ENCODE measurements at places on chromosomes 5 and 9.

- DNase-seq: no peak
Measured at GRCh38 chr9:89513837-89514236, 15.9 kb upstream of the SEMA4D start.

GRCh38 chr5:135560858-135561257 lies 17.9 kb downstream of the CXCL14 start:
- DNase-seq: peak; percentile 25

- DNase-seq: no peak
Measured at GRCh38 chr5:17304282-17304681, 86.9 kb downstream of the BASP1 start.

DNA sequence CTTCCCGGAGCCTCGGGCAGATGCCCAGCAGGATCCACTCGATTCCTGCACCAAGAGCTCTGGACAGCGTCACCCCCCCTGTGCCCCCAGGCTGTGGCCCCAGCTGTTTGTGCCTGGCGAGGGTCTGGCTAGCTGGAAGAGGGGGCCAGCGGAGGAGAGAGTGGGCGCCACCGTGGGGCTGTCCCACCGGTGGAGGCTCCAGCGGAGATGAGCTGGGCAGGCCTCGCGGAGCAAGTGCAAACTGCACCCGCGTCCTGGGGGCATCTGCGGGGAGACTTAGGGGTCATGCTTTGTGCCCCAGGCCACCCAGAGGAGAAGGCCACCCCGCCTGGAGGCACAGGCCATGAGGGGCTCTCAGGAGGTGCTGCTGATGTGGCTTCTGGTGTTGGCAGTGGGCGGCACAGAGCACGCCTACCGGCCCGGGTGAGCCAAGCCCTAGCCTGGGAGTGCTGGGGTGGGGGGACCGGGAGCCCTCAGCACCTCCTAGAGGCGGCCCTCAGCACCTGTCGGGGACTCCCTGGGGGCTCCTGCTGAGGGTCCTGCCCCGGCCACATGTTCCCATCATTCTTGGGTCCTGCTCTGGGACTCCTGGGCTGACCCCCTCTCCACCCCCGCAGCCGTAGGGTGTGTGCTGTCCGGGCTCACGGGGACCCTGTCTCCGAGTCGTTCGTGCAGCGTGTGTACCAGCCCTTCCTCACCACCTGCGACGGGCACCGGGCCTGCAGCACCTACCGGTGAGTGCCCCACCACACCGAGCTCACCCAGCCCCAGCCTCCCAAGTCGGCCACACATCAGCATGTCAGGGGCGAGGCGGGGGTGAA lies 5.4 kb downstream of the EGFL7 start:
- no peak for DNase-seq

DNA sequence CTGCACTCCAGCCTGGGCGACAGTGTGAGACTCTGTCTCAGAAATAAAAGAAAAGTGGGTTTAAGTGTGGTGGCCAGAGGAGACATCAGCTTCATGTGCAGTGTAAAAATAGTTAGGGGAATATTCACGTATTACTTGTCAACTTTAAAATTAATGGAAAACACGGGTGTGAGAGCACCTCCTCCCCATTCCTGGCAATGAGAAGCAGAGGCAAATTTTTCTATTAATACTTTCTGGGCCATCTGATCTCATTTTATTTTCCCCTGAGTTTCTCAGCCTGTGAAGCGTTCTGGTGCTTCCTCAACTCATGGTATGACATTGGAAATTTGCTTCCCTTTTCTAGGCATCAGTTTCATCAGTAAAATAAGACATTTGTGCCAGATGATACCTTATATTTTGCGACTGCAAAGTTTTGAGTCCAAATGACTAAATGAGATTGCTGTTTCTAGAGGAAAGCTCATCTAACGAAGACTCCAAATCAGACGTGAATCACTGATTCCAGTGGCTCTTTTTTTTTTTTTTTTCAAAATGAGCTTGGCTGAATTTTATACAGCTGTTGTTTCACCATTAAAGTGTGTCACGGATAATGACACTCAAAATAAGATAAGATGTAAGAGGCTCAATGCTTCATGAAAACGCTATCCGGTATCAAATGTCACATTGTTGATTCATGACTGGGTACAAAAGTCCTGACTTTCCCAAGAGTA lies 104.6 kb downstream of the MSX2 start:
- DNase-seq: no peak

DNA sequence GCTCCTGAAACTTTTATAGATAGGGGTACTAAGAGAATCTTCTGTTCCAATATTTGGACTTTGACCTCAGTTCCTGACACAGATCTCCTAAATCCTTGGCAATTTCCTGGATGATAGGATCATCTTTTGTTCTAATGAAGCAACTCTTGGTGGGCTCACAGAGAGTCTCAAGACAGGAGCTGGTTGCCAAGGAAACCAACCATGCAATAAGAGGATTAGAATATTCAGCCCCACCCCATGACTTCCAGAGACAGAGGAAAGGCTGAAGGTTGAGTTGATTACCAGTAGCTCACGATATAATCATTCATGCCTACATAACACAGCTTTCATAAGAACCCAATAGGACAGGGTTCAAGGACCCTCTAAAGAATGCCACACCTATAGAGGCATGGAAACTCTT lies 2050.2 kb upstream of the CDH6 start:
- no peak for DNase-seq

GRCh38 chr5:136080483-136081216 lies 51.9 kb downstream of the TGFBI start:
- DNase-seq: no peak

DNA sequence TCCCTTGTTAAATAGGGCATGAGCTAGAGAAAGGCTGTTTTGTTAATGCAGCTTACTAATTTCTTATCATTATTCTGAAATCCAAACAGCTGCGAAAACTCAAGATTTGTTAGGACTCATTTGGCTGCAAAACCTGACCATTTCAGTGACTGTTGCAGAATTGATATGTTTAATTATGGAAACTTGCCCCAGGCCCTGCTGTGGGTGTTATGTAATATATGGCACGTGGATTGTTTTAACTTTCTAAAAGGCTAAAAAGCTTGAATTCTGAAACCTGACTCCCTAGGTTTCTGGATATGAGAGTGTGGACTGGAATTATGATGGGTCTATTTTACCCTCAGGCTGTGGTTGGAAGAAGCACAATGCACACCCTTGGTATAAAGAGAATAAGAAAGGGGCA lies 4.4 kb downstream of the IL9 start:
- DNase-seq: no peak

DNA sequence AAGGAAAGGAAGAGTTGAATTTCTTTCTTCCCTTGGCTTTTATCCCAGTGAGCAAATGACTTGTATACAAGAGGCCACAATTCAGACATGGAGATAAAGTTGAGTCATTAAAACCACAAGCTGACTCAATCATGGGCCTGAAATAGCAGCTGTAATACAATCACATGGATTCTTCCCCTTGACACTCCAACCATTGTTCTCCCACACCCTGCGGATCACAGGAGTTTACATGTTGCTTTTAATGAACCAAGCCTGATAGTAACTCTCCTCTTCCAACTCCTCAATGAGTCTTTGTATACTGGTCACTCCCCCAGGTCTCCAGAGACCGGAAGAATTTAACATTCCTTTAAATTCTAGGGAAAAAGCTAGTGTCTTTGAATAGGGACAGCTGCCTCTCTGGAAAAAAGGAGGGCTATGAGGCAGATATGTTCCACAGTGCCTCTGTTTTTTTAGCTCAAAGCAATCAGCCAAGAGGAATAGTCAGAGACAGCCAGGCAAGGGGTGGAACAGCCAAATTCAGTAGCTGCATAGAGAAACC lies 32.4 kb downstream of the PCDHGC5 start:
- DNase-seq: no peak

GRCh38 chr9:110742741-110743371 lies 74.3 kb downstream of the MUSK start:
- no peak for DNase-seq

GRCh38 chr5:108649646-108650045 lies 98.1 kb upstream of the FER start:
- no peak for DNase-seq

DNA sequence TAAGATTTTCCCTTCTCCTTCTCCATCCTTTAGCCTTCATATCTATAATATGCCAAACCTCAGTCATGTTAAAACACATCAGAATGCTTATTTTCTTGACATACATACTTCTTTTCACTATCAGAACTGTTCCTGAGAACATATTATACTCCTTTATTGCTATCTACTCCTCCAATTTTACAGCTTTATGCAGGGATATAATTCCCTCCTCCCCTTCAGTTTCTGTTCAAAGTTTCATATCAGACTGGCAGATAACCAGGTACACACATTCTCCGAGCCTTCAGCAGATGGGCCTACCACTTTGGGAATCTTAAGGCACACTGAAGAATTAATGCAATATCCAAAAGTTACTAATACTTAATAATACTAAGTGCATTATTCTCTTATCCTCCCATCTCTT lies 29.1 kb downstream of the FAM169A start:
- DNase-seq: no peak

- no peak for DNase-seq
Measured at GRCh38 chr9:77488439-77489126, 159.5 kb downstream of the GNA14 start.

GRCh38 chr5:45796959-45797553 lies 100.9 kb upstream of the HCN1 start:
- DNase-seq: no peak

- no peak for DNase-seq
Measured at GRCh38 chr5:17441351-17441750, 56.7 kb upstream of the TAF11L2 start.

DNA sequence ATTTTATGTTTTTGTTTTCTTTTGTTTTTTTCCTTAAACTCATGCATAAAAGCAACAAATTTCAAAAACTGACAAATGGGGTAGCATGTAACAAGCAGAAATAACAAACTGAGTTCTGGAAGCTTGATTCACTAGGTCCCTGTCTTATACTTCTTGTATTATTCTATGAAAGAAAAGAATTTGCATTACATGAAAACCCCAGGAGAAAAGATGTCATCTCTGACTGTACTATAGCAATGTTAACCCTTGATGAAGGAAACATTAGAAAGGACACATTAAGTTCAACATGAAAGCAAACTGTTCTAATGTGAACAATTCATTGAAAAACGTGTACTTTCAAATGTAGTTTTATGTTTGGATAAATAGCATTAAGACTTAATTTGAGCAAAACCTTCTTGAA lies 9.2 kb downstream of the RAB14 start:
- DNase-seq: no peak

- no peak for DNase-seq
Measured at GRCh38 chr5:141989720-141990119, 20.8 kb downstream of the RNF14 start.

DNA sequence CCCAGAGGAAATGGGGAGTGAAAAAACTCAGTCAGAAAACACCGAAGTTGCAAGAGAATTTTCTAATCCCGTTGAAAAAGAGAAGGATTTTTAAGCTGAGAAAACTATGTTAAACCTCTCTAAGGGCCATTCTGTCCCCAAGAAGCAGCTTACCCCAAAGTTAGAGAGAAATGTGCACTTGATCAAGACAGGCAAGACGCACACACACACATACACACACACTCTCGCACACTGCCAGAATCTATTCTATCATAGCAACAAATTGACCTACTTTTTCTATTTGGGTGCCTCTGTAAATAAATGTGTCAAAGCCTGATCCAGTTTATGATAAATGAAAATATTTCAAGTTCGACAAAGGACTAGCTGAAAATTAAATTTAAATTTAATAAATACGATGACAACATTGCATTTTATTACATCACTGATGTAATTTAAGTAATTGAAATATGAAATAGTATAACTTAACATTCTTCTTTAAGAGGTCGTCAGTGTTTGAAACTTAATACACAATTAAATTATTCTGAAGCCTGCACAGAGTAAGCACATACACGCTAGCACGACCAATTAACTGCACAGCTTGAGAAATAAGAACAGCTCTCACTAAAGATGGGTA lies 5.9 kb downstream of the NFIL3 start:
- DNase-seq: no peak

GRCh38 chr5:108617467-108618435 lies 129.9 kb upstream of the FER start:
- no peak for DNase-seq

GRCh38 chr9:97501177-97501971 lies at the start of gene TMOD1:
Gene TMOD1 (plus strand): TSS chr9:97501666. CDS start chr9:97524189, 22,523 bp downstream.
- peak; percentile 36 for DNase-seq

GRCh38 chr5:154444556-154445421 lies 1.0 kb upstream of the SAP30L start:
- DNase-seq: no peak

GRCh38 chr5:53364061-53364460 lies 116.4 kb upstream of the FST start:
- DNase-seq: no peak

DNA sequence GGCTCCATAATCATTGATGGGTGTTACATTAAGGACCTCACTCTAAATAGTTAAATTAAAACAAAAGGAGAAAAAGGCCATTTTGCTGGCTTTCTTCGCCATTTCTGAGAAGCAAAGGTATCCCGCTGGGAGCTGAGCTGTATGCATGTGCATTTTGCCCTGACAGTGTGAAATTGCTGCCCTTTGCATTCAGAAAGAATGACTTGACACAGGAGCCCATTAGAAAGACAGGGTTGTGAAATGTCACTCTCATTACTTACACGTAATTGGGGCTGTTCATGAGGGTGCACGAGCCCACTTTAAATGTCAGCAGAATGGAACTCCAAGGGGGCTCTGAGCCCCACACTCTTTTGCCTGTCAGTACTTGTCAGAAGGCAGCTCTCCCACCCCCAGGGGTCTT lies 85.0 kb downstream of the SEMA4D start:
- no peak for DNase-seq

- DNase-seq: no peak
Measured at GRCh38 chr5:51997949-51998348, 614.7 kb downstream of the ISL1 start.

GRCh38 chr9:131126059-131126426 lies 657 bp downstream of the NUP214 start:
- DNase-seq: no peak

- DNase-seq: no peak
Measured at GRCh38 chr5:150663936-150664335, 2.9 kb downstream of the MYOZ3 start.

DNA sequence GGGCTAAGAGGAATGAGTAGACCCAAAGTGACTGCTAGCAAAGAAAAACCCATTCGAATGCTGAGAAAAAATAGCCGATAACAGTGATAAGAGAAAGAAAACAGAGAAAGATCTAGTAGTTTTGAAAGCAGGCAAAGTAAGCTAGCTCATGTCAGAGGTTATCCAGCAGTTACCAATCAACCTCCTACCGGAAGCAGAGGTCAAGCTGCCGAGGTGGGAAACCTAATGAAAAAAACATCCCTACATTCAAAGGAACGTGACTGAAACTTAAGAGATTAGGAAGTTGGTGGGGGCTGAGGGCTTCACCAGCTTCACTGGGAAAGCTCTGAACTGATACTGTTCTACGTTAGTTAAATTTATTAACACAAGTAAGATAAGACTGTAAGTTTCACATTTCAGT lies 32.6 kb downstream of the SSBP2 start:
- DNase-seq: no peak

GRCh38 chr9:22307013-22307711 lies 139.5 kb upstream of the DMRTA1 start:
- peak; percentile 16 for DNase-seq
